ENCODE measurements at places on chromosomes 7 and 10.

DNA sequence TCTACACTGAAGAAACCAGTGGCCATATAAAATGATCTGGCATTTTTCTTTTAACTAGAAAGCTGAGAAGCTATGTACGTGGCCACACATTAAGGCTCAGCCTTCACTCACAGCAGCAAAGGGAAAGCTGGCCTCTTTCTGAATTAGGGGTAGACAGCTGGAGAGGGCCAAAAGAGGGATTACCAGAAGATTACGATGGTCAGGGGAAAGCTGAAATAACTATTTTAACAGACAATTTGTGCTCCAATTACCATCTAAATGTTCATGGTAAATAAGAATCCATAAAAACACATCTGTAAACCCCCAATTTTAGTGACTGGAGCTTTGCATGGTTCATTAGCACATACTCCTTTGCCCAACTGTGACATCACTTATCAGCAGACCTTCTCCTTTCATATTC is 314.3 kb downstream of the HPSE2 start:
- DNase-seq, result no peak

GRCh38 chr10:112461029-112461887 is 14.2 kb downstream of the VTI1A start:
- DNase-seq, result peak; percentile 60

GRCh38 chr7:91029688-91030087 is 234.5 kb upstream of the FZD1 start:
- DNase-seq, result no peak

GRCh38 chr10:110735620-110736027 is 91.5 kb downstream of the RBM20 start:
- DNase-seq, result no peak

DNA sequence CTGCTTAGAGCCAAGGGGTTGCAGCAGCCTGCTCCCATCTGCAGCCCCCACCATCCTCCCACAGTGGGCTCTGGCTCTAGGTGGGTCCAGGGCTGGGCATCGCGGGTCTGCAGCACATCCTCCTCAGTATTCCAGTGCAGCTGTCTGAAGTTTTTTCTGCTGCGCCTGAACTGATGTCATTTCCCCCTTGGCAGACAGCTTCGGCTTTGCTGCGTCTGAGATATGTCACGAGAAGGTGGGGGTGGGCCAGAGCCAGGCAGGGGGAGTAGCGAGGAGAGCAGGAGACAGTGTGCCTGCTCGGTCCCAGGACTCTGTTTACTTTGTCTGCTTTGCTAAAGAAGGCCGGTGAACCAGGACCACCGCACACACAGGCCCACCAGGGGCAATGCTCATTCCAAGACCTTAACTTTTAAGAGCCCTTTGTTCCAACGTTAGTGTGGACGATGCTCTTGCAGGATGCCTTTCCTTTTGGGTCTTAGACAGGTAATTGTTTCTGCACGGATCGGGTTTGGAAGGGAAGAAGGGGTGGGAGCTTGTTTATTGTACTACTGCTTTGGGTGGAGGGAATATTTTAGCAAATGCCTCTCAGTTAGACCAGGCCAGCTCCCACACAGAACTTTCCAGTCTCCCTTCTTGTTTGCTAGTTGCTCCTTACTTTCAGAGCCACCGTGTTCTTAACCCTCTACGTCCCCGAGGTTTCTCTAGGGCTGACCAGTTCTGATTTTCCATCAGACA is 32.4 kb downstream of the WBP1L start:
- DNase-seq, result peak; percentile 78

DNA sequence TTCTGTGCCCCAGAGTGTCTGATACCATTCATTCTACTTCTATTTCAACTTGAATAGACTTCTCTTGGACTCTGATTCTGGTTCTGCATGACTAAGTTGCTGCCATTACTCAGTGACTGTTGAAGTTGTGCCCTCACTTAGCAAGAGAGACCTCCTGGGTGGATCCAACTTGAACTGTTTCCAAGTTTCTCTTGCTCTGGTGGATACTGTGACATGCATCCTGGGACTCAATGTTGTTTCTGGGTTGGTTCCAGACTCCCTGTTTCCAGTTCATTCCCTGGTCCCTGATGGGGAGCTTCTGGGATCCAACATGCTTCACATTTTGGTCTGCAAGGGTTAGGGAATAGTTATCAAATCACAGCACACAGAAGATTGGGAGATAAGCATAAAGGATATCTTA is 26.2 kb upstream of the PRPF18 start:
- peak; percentile 28 for DNase-seq

GRCh38 chr7:140391634-140392033 is 6.7 kb downstream of the SLC37A3 start:
- DNase-seq, result no peak

- DNase-seq, result no peak
Measured at GRCh38 chr10:36185097-36185496, 543.0 kb upstream of the FZD8 start.

DNA sequence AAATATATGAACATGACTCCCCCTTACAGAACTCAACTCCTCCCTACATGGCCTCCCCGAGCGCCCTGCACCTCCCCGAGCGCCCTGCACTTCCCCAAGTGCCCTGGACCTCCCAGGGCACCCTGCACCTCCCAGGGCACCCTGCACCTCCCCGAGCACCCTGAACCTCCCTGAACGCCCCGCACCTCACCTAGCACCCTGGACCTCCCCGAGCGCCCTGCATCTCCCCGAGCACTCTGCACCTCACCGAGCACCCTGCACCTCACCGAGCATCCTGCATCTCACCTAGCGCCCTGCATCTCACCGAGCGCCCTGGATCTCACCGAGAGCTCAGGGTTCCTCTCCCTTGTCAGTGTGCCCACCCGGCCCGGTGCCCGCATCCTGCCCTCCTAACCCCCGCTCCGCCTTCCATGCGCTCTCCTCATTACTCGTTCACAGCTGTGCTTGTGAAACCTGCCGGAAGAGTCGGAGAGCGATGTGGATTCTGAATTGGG is 134.3 kb downstream of the ACTR3B start:
- DNase-seq, result no peak

GRCh38 chr10:79045566-79046175 is 23.1 kb upstream of the ZMIZ1 start:
- no peak for DNase-seq

DNA sequence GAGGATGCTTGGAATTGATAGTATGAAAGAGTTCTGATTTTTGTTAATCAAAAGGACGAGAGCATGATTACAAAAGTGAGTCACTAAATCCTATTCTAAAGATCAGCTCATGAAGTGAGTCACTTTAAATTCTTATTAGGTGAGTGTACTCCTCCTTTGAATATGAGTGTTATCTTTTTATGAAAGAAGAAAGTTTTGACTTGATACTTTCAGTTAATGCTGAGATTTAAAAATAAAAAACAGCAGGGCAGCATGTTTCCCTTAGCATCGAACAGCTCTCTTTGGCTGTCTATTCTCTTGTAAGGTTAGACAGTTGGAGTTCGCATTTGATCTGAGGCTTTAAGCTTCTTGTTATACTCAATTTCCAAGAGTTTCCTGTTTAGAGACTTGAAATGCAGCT is 222.0 kb downstream of the TWIST1 start:
- peak; percentile 56 for DNase-seq

GRCh38 chr7:51085034-51085692 is 231.4 kb downstream of the COBL start:
- no peak for DNase-seq
